Mesenteric fat pad (tissue), 1 donor: ENCODE measurements at places on chromosomes 1 and 21.

- no peak for DNase-seq
Observed at GRCh38 chr21:46637952-46638746, 2.7 kb downstream of the PRMT2 start.

GRCh38 chr1:12001249-12001917, 17.9 kb upstream of the MIIP start:
- DNase-seq, result no peak

DNA sequence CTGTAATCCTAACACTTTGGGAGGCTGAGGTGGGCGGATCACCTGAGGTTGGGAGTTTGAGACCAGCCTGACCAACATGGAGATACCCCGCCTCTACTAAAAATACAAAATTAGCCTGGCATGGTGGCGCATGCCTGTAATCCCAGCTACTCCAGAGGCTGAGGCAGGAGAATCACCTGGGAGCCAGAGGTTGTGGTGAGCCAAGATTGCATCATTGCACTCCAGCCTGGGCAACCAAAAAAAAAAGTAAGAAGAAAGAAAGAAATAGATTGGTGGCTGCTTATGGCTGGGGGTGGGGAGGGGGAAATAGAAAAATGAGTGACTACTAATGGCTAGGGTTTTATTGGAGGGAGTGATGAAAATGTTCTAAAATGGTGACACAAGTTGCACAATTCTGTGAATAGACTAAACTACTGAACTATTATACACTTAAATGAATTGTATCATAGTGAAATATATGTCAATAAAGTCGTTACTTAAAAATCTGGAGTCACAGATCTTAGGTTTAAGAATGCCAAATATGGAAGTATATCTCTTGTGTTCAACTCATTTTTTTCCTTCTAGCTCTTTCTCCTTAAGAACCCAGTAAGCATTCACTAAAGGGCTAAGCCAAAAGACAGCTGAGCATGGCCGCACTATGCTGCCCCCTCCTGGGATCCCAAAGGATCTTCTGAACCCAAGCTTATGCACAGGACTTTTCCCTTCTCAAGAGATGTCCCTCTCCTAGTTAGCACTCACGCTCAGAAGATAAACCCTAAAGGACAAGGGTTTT, 3.2 kb upstream of the NPL start:
- DNase-seq, result no peak

DNA sequence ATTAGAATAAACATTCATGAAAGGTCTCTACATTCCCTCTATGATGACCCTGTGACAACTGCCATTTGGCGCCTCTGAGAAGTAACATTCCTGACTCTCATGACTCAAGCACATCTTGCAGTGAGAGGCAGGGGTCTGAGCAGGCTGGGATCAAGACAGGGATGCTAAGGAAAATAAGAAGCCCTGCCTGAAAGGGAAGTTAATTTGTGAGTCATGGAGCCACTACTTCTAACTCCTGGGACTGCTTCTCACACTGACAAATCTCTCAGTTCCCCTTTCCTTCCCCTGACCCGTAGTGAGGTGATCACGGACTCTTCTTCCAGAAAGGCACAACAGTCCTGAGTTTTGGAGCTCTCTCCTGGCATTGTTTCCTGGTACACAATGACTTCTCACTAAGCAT, 231.9 kb downstream of the TNR start:
- no peak for DNase-seq

GRCh38 chr1:44405798-44406736, 1.0 kb downstream of the RNF220 start:
- DNase-seq, result no peak
